Endodermal cell (in vitro differentiated cells): ENCODE measurements at places on chromosomes 1 and 21.

- no peak within 1 kb of the TSS for H3K27ac ChIP-seq
- H3K27me3 ChIP-seq: peaks cover 12% of the 10 kb centered on the region
- H3K4me1 ChIP-seq: no peaks in the 10 kb centered on the region
- H3K36me3 ChIP-seq: peaks cover 18% of the 10 kb centered on the region
Measured at GRCh38 chr1:960363-961131, at the start of gene KLHL17. KLHL17 (plus strand) TSS chr1:960584; CDS start chr1:960694, 110 bp downstream.

- no peak overlapping the region for H3K4me3 ChIP-seq
- no peak for DNase-seq
- H3K27ac ChIP-seq: no peak overlapping the region
Measured at GRCh38 chr1:220291580-220291979, 19.3 kb upstream of the RAB3GAP2 start.

DNA sequence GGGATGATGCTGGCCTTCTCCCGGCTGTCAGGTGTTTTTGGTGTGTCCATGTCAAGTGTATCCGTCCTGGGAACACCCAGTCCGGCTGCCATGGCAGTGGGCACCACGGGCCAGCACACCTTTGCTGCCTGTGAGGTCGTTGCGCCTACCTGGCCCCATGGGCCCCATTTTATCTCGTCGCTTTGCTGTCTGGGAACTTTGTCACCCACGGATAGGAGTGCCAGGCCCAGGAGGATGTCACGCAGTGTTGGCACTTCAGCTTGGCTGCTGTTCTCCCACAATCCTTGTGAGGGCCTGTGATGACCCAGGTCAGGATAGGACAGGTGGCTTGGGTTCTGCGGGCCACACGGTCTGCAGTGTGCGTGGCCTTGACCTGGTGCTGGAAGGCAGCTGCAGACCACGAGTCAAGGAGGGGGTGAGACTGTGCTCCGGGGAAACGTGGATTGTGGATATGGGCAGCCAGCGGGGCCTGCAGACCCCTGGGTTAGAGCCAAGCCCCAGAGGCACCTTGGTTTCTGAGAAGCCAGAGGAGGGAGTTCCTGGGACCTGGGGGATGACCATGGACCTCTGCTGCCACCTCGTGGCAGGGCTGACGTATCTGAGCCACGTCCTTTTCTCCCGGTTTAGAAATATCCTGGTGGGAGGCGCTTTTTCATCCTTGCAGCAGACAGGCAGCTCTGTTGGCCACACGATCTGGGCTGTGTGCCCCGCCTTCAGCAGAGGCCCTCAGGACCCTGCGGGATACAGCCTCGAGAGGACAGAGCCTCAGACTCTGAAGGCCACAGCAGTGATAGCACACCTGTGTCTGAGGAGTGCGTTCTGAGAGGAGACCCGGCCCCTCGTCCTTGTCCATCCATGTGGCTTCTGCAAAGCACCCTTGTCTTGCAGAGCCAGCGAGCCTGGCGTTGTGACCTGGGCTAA lies 161.1 kb upstream of the COL6A1 start:
- H3K27me3 ChIP-seq: no peaks in the 10 kb centered on the region
- H3K4me3 ChIP-seq: no peak overlapping the region
- no peak overlapping the region for H3K27ac ChIP-seq

DNA sequence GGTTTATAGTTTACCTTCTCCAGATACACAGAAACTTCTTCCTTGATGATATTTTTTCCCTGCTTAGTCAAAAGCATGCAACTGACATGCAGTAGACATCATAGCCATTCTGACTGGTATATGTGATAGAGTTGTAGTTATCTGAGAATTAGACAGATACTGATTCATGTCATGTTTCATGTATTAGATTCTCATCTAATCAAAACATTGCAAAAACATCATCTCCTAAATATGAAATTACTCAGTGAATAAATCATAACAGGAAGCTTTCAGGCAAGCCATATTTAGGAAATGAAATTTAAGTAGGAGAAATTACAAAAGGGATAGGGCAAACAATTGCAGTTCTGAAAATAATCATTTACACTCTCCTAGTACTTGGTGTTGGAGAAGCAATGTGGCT lies 38.4 kb upstream of the ASB17 start:
- H3K4me1 ChIP-seq: no peaks in the 10 kb centered on the region
- no peak overlapping the region for H3K27ac ChIP-seq
- H3K4me3 ChIP-seq: no peak overlapping the region
- peaks cover 15% of the 10 kb centered on the region for H3K27me3 ChIP-seq
- H3K36me3 ChIP-seq: no peaks in the 10 kb centered on the region
- no peak for DNase-seq

DNA sequence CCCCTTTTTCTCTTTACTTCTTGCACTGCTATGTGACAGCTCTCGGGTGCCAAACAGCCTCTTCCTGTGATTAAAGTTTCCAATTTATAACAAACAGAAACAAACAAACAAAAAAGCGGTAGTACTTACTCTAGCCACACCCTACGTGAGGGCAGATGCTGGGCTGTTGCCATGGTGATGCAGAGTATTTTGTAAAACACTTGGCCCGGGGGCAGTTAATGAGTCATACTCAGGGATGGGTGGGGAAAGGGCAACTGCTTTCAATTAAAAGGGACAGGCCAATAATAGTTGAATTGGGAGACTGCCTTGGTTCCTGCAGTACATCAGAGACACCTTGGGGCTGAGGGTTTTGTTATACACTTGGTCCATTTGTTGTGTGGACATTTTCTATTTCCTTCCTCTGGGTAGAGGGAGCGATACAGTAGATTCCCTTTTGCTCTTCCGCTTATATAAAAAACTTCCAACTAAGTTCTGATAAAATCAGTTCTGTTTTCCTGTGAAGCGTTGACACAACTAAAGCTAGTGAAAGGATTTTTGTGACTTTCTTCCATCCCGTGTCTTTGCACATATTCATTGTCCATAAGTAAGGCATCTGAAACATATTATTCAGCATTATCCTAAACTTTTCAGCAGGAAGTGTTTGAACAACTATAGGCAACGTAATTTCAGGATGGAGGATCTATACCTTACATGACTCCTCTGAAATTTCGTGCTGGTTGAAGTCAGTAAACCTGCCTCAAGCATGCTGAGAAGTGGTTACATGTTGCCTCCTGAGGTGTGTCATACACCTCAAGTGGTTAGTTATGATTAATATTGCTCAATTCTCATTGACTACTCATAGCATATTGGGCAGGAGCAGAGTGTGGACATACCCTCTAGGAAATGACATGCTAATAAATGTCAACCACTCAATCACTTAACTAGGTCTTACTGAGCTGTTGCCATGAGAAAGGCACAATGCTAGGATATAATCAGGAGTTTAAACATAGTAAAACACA lies 36.7 kb upstream of the THEM4 start:
- H3K27ac ChIP-seq: no peak overlapping the region
- peaks cover 7% of the 10 kb centered on the region for H3K4me1 ChIP-seq
- no peaks in the 10 kb centered on the region for H3K27me3 ChIP-seq
- no peaks in the 10 kb centered on the region for H3K36me3 ChIP-seq
- H3K4me3 ChIP-seq: no peak overlapping the region
